CD4-positive, CD25-positive, alpha-beta regulatory T cell (primary cell): ENCODE measurements at places on chromosomes 5 and 9.

DNA sequence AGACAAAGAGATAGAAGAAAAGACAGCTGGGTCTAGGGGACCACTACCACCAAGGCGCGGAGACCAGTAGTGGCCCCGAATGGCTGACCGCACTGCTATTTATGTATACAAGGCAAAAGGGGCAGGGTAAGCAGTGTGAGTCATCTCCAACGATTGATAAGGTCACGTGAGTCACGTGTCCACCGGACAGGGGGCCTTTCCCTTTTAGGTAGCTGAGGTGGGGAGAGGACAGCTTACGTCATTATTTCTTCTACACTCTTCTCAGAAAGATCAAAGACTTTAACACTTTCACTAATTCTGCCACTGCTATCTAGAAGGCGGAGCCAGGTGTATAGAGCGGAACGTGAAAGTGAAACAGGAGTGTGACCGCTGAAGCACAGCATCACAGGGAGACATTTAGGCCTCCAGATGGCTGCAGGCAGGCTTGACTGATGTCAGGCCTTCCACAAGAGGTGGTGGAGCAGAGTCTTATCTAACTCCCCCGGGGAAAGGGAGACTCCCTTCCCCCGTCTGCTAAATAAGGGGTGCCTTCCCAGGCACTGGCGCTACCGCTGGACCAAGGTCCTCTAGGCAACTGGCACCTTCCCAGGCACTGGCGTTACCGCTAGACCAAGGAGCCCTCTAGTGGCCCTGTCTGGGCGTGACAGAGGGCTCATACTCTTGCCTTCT is 6.1 kb upstream of the PRR16 start:
- DNase-seq: no peak

- DNase-seq: no peak
These were observed 25.6 kb downstream of the PCA3 start for GRCh38 chr9:76789840-76790239.

DNA sequence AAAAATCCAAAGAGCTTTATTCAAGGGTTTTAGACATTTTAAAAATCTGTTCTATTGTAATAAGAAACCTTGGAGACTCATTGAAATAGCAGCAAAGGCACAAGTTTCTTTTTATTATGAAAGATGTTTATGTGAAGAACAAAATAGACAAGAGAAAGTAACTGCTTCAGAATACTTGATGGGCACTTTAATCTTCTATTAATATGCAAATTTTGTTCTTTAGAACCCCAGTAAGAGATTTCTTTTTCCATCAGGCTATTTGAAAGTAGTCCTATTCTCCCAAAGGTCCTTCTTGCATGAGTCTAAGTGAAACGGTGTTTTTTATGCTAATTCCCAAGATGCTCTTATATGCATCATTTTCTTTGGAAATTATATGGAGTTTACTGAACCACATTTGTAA is 602.0 kb downstream of the EFNA5 start:
- no peak for DNase-seq

- no peak for DNase-seq
These were observed 350.5 kb upstream of the PANK3 start for GRCh38 chr5:168929656-168930055.

DNA sequence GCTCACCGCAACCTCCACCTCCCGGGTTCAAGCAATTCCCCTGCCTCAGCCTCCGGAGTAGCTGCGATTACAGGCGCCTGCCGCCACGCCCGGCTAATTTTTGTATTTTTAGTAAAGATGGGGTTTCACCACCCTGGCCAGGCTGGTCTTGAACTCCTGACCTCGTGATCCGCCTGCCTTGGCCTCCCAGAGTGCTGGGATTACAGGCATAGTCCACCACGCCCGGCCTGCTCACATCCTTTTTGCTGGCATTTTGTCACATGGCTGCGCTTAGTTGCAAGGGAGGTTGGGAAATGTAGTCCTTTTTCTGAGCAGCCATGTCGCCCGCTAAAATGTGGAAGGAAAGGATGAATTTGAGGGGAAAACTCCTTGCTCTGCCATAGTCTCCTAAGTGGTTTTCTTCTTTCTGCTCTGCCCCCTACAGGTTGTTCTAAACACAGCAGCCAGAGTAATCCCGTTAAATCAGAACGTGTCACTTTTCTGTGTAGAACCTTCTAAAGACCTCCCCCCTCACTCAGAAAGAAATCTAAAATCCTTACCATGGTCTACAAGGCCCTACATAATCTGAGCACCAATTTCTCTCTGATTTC is 57.8 kb upstream of the HSPA9 start:
- peak; percentile 26 for DNase-seq

DNA sequence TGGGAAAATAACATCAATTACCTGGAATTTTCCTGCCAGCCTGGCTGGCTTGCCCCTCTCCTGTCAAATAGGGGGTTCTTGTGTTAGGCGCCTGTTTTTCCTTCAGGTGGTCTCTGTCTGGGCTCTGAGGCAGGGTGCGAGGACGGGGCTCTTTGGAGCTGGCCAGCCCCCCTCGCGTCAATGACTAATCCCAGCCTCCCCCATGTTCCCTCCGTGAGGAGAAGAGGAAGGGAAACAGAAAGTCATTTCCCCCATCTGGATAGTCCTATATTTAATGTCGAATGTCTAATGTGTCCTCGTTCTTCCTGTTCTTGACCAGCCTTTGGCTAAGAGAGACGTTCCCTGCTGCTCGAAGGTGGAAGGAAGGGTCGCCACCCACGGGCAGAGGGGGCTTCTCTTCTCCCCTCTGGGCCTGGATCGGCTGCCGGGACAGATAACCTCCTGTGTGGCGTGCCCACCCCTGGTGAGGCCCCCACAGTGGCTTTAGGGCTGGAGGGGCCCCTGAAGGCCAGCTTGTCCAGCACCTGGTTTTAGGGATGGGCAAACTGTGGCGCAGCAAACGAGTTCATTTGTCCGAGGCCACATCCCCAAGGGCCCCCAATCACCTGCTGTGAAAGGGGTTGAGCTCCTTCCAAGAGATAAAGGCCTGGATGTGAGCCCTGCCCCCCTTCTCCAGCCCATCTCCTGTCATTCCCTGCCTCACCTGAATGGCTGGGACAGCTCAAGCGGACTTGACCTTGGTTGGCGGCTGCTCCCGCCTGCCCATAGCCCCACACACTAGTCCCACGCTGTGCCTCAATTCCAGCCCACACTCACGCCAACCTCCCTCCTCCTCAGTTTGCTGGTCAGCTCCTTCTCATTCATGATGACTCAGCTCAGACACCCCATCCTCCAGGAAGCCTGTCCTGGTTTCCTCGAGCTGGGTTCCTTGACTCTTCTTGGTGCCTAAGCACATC is 35.9 kb upstream of the UNC5A start:
- no peak for DNase-seq

DNA sequence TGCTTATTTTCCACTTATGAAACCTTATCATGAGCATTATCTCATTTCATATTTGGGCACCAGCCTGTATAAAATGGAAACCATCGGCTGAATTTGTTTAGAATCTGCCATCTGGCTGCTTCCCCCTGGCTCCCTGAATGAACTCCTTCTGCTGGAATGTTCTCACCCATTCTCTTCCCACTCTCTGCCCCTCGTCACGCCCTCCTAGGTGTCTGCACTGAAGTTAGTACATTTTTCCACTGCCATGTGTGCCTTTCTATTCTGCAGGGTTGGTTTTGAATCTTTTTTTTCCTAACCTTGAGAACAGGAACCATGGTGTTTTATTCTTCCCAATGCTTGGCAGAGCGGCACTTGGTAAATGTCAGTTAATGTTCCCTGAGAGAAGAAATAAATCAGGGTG is 359.7 kb downstream of the MLLT3 start:
- DNase-seq: no peak

DNA sequence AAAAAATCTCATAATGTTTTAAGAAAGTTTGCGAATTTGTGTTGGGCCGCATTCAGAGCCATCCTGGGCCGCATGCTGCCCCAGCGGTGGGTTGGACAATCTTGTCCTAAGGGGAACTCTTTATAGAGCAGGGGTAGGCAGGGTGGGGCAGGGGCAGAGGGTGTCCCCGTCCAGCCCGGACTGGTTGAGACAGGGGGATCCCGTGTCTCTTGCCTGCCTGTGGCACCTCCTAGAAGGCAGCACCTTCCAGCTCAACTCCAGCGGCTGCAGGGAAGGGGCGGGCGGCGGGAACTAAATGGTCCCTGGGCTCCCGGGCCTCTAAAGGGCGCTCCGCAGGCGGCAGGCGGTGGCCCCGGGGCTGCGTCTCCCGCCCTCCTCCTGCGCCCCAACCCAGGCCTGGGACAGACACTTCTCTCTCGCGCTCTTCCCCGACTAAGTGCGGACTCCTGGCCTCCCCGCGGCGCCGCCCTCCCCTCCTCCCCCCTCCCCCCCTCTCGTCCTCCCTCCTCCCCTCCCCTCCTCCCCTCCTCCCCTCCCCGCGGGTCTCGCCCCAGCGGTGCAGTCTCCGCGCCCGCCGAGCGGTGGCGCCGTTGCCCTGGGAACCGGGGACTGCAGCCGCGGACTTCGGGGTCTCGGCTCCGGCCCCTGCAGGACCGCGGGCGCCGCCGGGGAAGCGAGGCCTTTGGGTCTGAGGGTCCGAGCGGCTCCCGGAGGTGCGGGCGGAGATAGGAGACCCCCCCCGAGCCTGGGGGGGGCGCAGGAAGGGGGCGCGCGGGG is 132.6 kb downstream of the MRPL36 start:
- DNase-seq: peak; percentile 35

DNA sequence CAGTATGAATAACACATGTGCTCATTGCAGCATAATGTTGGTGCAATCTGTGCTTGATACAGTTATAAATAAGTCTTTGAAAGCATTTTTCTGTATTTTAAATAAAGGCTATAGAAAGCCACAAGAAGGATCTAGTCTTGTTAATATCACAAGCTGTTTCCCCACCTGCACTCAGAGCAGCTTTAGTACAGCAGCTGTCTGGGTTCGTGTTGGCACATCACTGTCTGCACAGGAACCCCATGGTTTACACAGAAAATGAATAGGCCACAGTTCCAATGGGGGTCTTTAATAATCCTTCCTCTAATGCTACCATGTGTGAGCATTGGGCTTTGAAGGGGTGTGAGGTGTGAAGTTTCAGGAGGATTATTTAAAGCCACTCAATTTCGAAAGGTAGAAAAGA is 2269.7 kb downstream of the MAT2B start:
- DNase-seq: no peak

- DNase-seq: no peak
These were observed 90.8 kb upstream of the EGFLAM start for GRCh38 chr5:38167562-38167996.

DNA sequence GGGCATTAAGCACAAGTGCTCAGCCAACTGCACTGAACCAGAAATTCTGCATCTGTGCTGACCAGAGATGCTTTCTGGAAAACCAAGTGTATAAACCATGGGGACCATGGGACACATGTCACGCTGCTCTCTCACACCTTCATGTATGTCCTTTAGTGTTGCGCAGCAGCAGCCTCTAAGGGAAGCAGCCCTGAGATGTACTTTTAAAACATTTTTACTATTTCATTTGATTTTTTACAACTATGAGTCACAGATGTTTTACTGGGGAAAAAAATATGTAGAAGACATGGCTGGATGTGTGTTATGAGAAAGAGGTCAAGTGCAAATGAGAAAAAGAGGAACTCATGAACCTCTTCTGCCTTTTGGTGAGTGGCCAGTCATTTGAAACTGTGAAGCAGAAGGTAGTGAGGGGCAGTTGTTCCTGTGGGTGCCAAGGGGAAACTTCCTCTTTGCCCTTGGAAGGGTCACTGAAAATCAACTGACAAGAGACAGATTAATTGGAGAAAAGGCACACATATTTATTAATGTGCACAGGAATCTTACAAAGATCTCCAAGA is 31.4 kb upstream of the SYK start:
- no peak for DNase-seq

GRCh38 chr5:143470120-143470519 is 66.6 kb upstream of the NR3C1 start:
- DNase-seq: no peak

GRCh38 chr5:147188200-147189108 is 46.4 kb upstream of the STK32A start:
- peak; percentile 39 for DNase-seq

DNA sequence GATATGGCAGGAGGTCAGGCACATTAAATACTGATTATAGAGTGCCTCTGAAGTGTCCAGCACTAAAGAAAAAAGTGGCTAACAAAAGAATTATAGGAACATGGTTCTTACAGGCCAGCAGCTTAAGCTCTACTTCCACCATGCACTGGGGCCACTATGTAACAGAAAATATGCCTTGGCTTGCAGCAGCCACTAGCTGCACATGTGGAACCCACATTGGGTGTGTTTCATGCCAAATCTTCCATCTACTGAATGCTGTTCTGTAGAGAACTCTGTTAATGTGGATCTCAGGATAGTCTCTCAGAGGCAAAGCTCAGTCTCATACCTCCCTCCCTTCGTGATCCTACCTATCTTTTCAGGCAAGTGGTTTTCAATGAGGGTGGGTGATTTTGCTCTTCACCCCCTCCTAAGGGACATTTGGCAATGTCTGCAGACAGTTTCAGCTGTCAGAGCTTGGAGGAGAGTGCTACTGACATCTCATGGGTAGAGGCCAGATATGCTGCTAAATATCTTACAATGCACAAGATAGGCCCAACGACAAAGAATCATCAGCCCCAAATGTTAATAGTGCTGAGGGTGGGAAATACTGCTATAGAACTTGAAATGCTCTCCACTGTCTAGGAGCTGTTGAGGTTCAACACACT is 218.9 kb downstream of the TARS1 start:
- no peak for DNase-seq

DNA sequence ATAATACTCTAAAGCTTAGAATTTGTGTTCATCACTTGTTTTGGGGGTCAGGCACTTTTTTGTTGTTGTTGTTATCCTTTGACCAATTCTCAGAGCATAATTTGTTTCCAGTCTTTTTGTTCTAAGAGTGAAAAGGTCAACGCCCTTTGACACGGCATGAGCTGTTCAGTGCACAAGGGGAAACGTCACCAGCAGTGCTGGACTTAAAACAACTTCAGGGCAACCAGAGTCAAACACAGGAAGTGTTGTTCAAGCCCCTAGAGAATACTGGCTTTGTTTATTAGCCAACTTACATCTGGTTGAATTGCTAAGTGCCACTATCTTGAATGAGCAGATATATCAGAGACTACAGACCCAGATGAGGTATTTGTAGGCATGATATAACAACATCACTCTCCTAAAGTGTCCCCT is 368.9 kb downstream of the TMEM161B start:
- DNase-seq: no peak

DNA sequence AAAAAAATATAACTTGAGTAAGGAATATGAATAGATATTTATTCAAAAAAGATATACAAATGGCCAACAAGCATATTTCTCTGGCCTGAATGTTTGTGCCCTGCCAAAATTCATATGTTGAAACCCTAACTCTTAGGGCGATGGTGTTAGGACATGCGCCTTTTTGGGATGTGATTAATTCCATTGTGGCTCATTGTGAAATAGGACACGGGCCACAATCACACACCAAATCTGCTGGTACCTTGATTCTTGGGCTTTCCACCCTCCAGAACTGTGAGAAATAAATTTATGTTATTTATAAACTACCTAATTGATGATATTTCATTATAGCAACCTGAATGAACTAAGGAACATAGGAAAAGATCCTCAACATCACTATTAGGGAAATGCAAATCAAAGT is 5.7 kb upstream of the IFNA21 start:
- DNase-seq: no peak

GRCh38 chr9:36053971-36054370 is 17.3 kb downstream of the RECK start:
- DNase-seq: no peak
